ENCODE measurements at places on chromosomes 6 and 20. TPM values are rescaled to one million over a fixed set of nuclear protein-coding genes. Genes with fewer than 3 reads are reported as not detected.

GRCh38 chr6:104710543-104711335, 149.0 kb downstream of the HACE1 start:
- no peaks in the 10 kb centered on the region for H3K27me3 ChIP-seq
- H3K4me3 ChIP-seq, result no peak overlapping the region
- no peak for DNase-seq
- no peak overlapping the region for H3K27ac ChIP-seq
- H3K4me1 ChIP-seq, result peaks cover 6% of the 10 kb centered on the region

GRCh38 chr6:79208816-79209215, 25.7 kb downstream of the HMGN3 start:
- H3K27me3 ChIP-seq, result no peaks in the 10 kb centered on the region
- no peak overlapping the region for H3K4me3 ChIP-seq
- peaks cover 12% of the 10 kb centered on the region for H3K36me3 ChIP-seq
- no peak overlapping the region for H3K27ac ChIP-seq

GRCh38 chr6:159654483-159655098, 38.5 kb downstream of the SOD2 start:
- peak; percentile 80 for DNase-seq
- no peak overlapping the region for H3K27ac ChIP-seq
- no peaks in the 10 kb centered on the region for H3K27me3 ChIP-seq
- H3K4me1 ChIP-seq, result peaks cover 8% of the 10 kb centered on the region

DNA sequence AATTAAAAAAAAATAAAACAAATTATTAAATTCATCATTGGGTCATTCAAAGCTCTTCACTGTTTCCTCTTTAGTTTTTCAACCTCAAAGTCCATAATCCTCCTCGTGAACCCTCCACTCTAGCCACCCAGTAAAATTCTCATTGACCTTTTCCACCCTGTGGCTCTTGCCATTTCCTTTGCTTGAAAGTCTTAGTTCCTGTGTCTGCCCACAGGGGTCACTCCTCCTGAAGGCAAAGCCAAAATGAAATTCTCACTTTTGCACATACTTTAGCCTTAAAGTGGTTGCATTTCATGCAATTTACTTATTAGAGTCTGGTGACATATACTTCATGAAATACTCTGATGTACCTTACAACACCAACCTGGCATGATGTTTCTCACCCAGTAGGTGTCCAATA, 263.7 kb downstream of the BMP2 start:
- no peaks in the 10 kb centered on the region for H3K27me3 ChIP-seq
- H3K36me3 ChIP-seq, result no peaks in the 10 kb centered on the region
- no peaks in the 10 kb centered on the region for H3K4me1 ChIP-seq
- no peak overlapping the region for H3K4me3 ChIP-seq
- no peak overlapping the region for H3K27ac ChIP-seq

GRCh38 chr6:90569223-90569622, 17.6 kb downstream of the MAP3K7 start:
- peaks cover 6% of the 10 kb centered on the region for H3K36me3 ChIP-seq
- no peak for DNase-seq
- H3K4me1 ChIP-seq, result no peaks in the 10 kb centered on the region
- H3K27me3 ChIP-seq, result no peaks in the 10 kb centered on the region

GRCh38 chr6:113103634-113104361, 753.3 kb upstream of the MARCKS start:
- H3K27me3 ChIP-seq, result no peaks in the 10 kb centered on the region
- H3K27ac ChIP-seq, result no peak overlapping the region
- DNase-seq, result no peak
- no peak overlapping the region for H3K4me3 ChIP-seq
- H3K4me1 ChIP-seq, result no peaks in the 10 kb centered on the region

- no peaks in the 10 kb centered on the region for H3K4me1 ChIP-seq
- H3K4me3 ChIP-seq, result no peak overlapping the region
- H3K36me3 ChIP-seq, result peaks cover 5% of the 10 kb centered on the region
- H3K27me3 ChIP-seq, result no peaks in the 10 kb centered on the region
- H3K27ac ChIP-seq, result no peak overlapping the region
Measured at GRCh38 chr6:4125500-4125899, 9.9 kb downstream of the ECI2 start.

- no peak overlapping the region for H3K4me3 ChIP-seq
- no peaks in the 10 kb centered on the region for H3K36me3 ChIP-seq
- H3K27ac ChIP-seq, result no peak overlapping the region
Measured at GRCh38 chr6:85436411-85436810, 13.5 kb upstream of the NT5E start.

DNA sequence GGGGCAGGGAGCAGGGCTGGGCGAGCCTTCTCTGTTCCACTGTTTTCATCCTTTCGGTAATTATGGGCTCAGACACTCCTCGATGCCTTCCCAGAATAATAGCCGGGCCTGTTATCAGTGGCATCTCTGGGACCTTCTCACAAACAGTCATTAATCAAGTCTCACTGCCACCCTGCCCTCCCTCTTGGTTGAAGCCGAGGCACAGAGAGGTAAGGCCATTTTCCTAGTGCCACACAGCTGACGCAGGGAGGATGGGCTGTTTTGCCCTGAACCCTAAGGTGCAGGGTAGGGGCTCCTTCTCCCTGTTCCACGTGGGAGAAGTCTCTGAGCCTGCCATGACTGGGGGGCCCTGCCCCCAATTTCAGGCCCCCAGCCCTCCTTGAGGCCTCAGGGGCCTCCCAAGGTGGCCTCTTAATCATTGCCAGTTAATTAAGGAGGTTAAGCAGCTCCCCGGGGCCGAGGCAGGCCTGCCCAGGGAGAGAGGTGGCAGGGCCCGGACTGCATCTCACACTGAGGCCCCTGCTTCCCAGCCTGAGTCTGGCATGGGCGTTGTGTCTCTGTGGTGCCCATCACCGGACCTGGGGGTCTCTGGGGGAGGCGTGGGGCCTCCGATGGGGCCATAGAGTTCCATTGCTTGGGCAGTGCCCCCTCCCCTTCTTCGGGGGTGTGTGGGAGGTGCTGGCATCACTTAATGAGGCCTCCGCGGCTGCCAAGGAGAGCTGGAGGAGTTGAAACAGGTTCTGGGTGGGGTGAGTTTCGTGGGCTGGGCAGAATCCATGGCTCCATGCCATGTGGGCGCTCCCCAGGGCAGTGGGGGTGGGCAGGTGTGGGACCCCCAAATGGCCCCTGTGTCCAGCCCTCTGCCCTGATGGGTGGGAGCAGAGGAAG, 42.9 kb downstream of the CEBPB start:
- no peaks in the 10 kb centered on the region for H3K4me1 ChIP-seq
- H3K27me3 ChIP-seq, result no peaks in the 10 kb centered on the region
- H3K36me3 ChIP-seq, result no peaks in the 10 kb centered on the region
- no peak overlapping the region for H3K4me3 ChIP-seq
- no peak for DNase-seq

- peaks cover 6% of the 10 kb centered on the region for H3K27me3 ChIP-seq
- H3K4me1 ChIP-seq, result peaks cover 22% of the 10 kb centered on the region
- H3K27ac ChIP-seq, result no peak overlapping the region
Measured at GRCh38 chr6:28000351-28001045, 43.5 kb downstream of the OR2B6 start.

DNA sequence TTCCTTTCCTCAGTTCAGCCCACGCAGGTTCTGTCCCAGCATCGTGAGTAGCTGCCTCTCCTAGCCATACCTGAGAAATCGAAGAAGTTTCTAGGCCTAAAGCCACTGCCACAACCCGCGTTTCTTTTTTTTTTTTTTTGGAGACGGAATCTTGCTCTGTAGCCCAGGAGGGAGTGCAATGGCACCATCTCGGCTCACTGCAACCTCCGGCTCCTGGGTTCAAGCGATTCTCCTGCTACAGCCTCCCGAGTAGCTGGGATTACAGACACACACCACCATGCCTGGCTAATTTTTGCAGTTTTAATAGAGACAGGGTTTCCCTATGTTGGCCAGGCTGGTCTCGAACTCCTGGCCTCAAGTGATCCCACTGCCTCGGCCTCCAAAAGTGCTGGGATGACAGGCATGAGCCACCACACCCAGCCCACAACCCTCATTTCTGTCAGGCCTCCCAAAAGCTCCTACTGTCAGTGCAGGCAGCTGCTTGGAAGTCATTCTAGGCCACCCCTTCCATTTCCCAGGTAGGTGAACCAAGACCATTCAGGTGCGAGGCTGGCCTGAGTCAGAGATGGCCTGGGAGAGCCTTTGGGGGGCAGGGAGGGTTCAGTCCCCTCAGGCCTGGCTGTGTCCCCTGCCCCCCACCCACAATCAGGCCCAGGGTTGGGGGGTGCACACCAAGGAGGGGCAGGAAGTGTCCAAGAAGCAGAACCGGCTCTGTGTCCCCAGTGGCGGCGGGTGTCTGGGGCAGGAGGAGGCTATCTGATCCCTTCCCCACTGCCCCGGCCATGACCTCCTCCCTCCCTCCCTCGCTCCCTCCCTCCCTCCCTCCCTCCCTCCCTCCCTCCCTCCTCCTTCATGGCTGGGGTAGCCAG, 47.2 kb downstream of the NOL4L start:
- no peak overlapping the region for H3K4me3 ChIP-seq
- H3K36me3 ChIP-seq, result no peaks in the 10 kb centered on the region
- H3K27me3 ChIP-seq, result peaks cover 33% of the 10 kb centered on the region
- H3K4me1 ChIP-seq, result peaks cover 43% of the 10 kb centered on the region

- H3K4me3 ChIP-seq, result no peak overlapping the region
- no peaks in the 10 kb centered on the region for H3K4me1 ChIP-seq
- no peak overlapping the region for H3K27ac ChIP-seq
Measured at GRCh38 chr20:63752411-63753101, 13.0 kb downstream of the SLC2A4RG start.

GRCh38 chr20:60113024-60113724, 155.0 kb downstream of the CDH26 start:
- H3K27me3 ChIP-seq, result peaks cover 12% of the 10 kb centered on the region
- H3K4me1 ChIP-seq, result no peaks in the 10 kb centered on the region
- H3K4me3 ChIP-seq, result no peak overlapping the region
- H3K36me3 ChIP-seq, result no peaks in the 10 kb centered on the region
- H3K27ac ChIP-seq, result no peak overlapping the region

- peaks cover 11% of the 10 kb centered on the region for H3K4me1 ChIP-seq
- no peak overlapping the region for H3K27ac ChIP-seq
- DNase-seq, result no peak
- H3K4me3 ChIP-seq, result no peak overlapping the region
- H3K27me3 ChIP-seq, result no peaks in the 10 kb centered on the region
Measured at GRCh38 chr20:61297491-61297890, 45.4 kb downstream of the CDH4 start.

GRCh38 chr20:33160681-33161080, 7.3 kb upstream of the BPIFA2 start:
- H3K36me3 ChIP-seq, result no peaks in the 10 kb centered on the region
- no peak for DNase-seq
- H3K4me3 ChIP-seq, result no peak overlapping the region
- no peak overlapping the region for H3K27ac ChIP-seq
- H3K27me3 ChIP-seq, result no peaks in the 10 kb centered on the region
- no peaks in the 10 kb centered on the region for H3K4me1 ChIP-seq

GRCh38 chr6:32397252-32397920, 9.6 kb downstream of the BTNL2 start:
- H3K36me3 ChIP-seq, result no peaks in the 10 kb centered on the region
- no peak overlapping the region for H3K4me3 ChIP-seq
- no peaks in the 10 kb centered on the region for H3K4me1 ChIP-seq
- H3K27ac ChIP-seq, result no peak overlapping the region

GRCh38 chr20:24866742-24867141, 82.3 kb upstream of the CST7 start:
- no peak overlapping the region for H3K4me3 ChIP-seq
- H3K4me1 ChIP-seq, result no peaks in the 10 kb centered on the region
- no peaks in the 10 kb centered on the region for H3K27me3 ChIP-seq

DNA sequence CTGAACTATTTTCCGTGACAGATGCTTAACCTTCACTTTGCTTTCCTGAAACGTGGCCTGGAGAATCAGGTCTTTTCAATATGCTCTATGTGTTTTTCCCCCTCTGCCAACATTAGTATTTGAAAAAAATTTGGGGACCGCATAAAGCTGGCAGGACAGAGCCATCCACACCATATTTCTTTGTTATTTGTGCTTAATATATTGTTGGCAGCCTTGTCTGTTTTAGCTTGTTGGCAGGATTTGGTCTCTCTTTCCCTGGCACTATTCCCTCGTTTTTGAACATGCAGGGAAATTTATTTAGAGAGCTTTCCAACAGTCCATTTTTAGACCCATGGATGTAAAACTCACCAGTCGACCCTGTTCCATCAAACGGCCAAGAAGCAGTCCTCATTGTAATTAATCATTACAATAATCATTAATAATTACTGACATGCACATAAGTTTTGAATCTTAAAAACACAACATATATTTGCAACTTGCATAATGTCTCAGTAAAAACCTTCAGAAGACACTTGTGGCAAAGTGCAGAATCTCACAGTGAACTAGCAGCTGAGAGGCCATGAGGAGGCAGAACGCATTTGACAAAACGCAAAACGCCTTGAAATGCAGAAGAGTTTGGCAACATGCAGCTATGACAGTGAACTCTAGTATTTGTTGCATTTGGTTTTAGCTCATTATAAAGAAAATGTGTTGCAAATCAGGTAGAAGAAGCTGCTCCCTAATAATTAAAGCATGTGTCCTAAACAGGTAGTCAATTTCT, 514.2 kb downstream of the C6orf118 start:
- no peak overlapping the region for H3K27ac ChIP-seq
- no peaks in the 10 kb centered on the region for H3K36me3 ChIP-seq
- H3K4me1 ChIP-seq, result no peaks in the 10 kb centered on the region

DNA sequence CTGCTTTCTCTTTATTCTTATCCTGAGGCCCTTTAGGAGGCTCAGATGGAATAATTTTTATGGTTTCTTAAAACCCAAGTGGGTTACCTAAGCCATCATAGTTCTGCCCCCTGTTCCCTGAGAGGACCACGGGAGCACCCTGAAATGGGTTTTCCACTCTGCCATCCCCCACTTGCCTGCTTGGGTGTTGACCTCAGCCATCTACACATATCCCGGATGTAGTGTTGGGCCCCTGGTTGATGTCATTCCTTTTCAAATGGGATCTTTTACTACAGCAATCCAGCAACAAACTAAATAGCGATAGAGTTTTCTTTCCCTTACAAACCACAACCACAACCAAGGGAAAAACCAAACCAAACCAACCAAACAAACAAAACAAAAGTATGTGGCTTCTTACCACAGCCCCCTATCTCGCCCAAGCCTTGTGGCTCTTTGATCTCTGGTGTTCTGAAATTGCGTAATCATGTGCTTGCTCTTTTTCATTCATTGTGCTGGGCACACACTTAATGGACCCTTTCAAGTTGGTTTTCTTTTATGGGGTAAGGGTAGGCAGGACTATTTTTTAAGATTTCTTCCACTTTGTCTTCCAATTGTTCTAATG, 154.9 kb downstream of the ESR1 start:
- no peak for DNase-seq
- H3K4me1 ChIP-seq, result no peaks in the 10 kb centered on the region
- H3K4me3 ChIP-seq, result no peak overlapping the region
- no peak overlapping the region for H3K27ac ChIP-seq

Gene ANKRD6
- total RNA-seq, result 36.3 TPM

Gene COL9A3
- 10.5 TPM for total RNA-seq

Gene VGLL2
- total RNA-seq, result not detected

Gene RBBP8NL
- total RNA-seq, result 0.03 TPM

Gene KHDC1
- 7.0 TPM for total RNA-seq

Gene TULP1
- total RNA-seq, result 0.46 TPM

Gene ERVFRD-1
- total RNA-seq, result not detected

Measured in neural progenitor cell (in vitro differentiated cells).